ENCODE measurements at places on chromosomes 1 and 21.

GRCh38 chr1:33819913-33820311 lies 44.0 kb upstream of the HMGB4 start:
- no peak for DNase-seq

GRCh38 chr1:173868266-173869020 lies at the start of gene ZBTB37:
Gene ZBTB37 (plus strand): TSS chr1:173868380. CDS start chr1:173870226, 1,846 bp downstream.
- DNase-seq, result peak; percentile 41

GRCh38 chr1:162557536-162557935 lies 4.0 kb upstream of the UAP1 start:
- no peak for DNase-seq

- DNase-seq, result no peak
These were observed 3.7 kb downstream of the ATP1A1 start for GRCh38 chr1:116376729-116377086.

- DNase-seq, result no peak
These were observed 398.3 kb downstream of the KCNT2 start for GRCh38 chr1:196209983-196210382.

DNA sequence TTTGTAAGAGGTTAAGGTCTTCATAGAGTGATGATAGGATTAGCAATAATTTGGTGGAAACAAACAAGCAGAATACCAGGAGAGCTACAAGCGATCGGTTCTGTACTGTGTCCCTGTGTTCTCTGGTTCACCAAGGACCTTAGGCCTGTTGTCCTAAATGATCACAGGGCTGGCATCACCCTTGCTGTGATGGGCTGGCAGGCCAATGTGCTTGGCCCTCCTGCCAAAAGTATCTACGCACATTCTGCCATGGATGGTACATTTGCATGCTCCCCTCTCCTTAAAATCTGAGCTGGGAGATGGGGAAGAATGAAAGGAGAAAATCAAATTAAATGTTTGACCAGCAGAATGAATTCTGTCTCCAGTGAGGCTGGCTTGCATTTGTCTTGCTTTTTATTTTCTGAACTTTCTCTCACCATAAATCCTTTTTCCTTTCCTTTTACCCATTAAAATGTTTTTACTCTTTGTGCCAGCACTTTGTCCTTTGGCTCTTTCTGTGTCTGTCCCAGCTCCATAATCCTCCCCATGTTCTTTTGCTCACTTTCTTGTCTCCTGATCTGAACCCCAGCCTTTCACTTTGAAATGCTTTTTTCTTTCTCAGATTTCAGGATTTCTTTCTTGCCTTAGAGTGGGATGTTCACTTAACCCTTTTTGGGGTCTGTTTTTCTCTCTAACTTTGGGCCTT lies 51.7 kb downstream of the PBX1 start:
- DNase-seq, result no peak

GRCh38 chr1:204359131-204359473 lies 627 bp downstream of the PLEKHA6 start:
- no peak for DNase-seq

DNA sequence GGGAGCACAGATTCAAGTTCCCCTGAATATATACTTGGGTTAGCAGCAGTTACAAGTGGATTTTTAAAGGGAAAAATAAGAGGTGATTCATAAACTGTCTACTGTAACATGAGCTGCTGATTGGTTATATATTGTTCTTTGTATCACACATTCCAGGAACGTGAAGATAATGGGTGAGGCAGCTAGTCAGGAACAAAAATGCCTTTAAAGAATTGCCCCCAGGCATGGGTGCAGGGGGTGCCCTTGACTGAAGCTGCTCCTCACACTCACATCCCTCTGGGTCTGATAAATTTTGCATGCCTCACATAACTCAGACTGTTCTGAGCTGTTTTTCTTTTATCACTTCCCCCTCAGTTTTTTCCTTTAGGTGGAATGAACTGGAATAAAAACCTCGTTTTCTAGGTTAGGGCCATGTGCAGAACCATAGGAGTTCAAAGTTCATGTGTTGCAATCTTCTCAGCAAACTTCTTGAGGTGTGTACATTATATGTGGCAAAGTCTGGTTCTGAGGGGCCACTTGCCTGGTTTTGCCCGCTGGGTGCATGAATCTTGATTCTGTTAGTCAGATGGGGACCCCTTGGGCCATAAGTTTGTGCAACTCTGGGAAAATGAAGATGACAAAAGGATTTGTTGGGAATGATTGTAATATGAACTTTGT lies 21.1 kb downstream of the TBX19 start:
- peak; percentile 80 for DNase-seq

DNA sequence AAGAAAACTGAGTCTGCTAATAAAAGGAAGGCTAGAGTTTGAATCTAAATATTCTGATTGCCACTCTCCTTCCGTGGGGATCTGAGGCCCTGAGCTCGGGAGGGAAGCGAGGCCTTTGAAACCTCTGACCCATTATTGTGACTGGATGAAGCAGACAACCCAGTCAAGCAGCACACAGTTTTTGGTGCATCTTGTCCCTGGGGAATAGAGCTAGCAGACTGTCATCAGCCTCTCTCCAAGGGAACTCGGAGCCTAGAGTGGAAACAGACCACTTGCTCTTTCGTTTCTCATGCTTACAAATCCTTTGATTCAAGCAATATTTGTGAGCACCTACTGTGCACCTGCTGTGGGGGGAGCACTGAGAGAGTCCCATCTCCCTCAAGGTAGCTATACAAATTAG lies 133.2 kb upstream of the KLHDC7A start:
- no peak for DNase-seq

DNA sequence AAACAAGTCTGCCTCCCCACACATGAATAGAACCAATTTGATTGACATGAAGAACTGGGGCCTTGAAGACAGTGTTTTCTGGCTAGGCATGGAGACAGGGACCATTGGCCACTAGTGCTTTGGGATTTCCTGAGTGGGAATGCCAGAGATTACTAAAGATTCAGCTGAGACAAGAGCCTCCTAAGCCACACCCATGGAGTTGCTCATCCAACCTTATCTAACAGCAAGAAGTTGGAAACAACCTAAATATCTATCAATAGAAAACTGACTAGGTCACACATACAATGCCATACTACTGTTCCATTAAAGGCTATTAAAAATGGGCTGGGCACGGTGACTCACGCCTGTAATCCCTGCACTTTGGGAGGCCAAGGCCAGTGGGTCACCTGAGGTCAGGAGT lies 184.1 kb downstream of the ZBTB18 start:
- DNase-seq, result no peak

DNA sequence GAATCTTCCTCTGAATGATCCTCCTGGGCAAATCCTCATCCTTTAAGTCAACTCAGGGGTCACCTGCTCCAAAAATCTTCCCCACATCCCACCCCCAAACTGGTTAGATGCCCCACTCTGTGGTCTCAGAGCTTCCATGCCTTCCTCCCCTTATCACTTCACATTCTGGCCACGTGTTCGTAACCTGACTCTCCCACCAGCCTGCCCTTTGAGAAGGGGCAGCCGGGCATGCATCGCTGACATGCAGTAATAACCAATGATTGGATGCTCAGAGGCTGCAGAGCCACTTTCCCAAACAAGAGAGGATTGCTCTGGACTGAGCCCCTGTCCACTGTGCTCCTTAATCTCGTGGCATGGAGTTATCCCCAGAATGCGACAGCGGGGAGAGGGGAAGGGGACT lies 7.0 kb downstream of the LELP1 start:
- no peak for DNase-seq

DNA sequence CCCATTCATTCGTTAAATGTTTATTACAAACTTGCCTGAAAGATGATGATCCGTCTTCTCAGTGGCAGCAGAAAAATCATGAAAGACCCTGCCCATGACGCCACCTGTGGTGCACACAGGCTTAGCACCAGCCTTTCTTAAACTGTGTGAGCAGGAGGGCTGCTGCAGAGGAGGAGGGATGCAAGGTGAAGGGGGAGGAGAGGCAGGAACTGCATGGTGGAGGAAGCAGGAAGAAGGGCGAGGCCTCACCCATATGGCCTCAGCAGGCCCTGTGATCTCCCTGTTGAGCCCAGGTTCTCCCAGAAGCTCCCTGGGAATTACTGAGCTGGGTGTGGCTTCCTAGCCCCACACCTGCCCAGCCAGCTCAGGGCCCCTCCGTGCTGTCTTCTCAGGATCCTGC lies 25.0 kb upstream of the RD3 start:
- no peak for DNase-seq
